ENCODE measurements at places on chromosomes 4 and X.

- no peak for DNase-seq
Measured at GRCh38 chr4:84503495-84504437, 4.7 kb upstream of the NKX6-1 start.

DNA sequence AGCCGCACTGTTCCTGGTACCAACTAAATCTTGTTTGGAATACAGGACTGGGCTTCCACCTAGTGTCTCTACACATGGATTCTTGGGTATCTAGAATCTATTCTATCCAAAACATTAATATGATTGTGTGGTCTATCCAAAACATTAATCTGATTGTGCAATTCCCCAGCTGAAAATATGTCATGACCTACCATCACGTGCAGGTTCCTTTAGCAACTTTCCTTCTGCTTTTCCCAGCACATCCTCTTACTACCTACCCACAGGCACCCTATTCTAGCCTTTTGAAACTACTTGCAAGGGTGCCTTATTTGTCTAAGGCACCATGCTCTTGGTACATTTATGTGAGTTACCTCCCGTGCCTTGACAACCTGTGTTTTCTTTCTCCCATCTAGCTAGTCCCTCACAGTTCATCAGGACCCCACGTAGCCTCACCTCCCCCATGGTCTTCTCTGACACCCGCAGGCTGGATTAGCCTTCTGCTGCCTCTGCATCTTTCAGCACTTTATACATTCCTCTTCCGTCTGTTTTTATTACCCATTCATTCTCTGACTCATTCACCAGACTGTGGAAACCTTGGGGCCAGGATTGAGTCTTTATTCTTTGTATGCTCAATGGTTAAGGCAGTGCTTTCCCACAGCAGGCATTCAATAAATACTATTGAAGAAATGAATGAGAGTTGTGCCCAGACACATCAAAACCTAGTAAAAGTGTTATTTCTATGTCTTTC lies 88.8 kb upstream of the FAM9B start:
- DNase-seq = no peak

DNA sequence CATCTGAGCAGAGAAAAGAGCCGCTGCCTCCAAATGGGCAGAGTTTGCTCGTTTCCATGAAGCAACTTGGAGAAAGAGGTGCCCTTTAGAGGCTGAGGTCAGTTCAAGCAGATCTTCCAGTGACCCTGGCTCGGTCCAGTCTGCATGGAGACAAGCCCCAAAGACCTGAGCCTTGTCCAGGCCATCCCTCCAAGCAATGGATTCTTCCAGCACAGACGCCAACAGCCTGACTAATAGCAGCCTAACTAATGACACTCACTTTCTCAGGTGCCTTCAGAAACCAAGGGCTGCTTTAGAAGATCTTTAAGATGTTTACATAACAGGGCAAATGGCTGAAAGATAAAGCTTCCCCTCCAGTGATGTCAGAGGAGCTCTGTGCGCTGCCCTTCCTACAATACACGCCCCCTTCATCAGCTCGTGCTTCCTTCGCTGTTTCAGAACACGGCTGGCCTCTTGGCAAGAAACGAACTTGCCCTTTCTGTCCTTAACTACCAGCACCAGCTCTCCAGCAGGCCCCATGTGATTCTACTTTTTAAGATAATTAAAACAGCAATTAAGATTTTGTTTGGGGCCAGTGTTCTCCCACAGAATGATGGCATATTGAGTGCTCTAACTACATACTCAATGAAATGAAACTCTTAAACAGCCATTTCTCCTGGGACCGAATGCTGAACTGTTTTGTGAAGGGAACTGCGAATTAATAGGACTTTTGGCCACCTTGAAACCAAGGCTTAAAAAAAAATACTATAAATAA lies 119.0 kb downstream of the GPR143 start:
- DNase-seq = no peak

GRCh38 chr4:146267826-146268225 lies 53.5 kb downstream of the REELD1 start:
- no peak for DNase-seq

DNA sequence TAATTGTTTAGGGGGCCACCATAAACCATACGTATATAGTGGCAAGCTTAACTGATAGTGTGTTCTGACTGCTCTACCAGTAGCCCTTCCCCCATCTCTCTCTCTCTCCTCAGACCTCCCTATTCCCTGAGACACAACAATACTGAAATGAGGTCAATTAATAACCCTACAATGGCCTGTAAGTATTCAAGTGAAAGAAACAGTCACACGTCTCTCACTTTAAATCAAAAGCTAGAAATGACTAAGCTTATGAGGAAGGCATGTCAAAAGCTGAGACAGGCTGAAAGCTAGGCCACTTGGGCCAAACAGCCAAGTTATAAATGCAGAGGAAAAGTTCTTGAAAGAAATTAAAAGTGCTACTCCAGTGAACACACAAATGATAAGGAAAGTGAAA lies 78.0 kb downstream of the PRDM5 start:
- no peak for DNase-seq

- DNase-seq = no peak
Measured at GRCh38 chrX:150463566-150463965, 100.4 kb downstream of the MAMLD1 start.

DNA sequence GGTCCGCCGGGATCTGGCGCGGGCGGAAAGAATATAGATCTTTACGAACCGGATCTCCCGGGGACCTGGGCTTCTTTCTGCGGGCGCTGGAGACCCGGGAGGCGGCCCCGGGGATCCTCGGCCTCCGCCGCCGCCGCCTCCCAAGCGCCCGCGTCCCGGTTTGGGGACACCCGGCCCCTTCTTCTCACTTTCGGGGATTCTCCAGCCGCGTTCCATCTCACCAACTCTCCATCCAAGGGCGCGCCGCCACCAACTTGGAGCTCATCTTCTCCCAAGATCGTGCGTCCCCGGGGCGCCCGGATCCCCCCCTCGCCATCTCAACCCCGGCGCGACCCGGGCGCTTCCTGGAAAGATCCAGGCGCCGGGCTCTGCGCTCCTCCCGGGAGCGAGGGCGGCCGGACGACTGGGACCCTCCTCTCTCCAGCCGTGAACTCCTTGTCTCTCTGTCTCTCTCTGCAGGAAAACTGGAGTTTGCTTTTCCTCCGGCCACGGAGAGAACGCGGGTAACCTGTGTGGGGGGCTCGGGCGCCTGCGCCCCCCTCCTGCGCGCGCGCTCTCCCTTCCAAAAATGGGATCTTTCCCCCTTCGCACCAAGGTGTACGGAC lies 482 bp upstream of the SHOX start:
- no peak for DNase-seq

DNA sequence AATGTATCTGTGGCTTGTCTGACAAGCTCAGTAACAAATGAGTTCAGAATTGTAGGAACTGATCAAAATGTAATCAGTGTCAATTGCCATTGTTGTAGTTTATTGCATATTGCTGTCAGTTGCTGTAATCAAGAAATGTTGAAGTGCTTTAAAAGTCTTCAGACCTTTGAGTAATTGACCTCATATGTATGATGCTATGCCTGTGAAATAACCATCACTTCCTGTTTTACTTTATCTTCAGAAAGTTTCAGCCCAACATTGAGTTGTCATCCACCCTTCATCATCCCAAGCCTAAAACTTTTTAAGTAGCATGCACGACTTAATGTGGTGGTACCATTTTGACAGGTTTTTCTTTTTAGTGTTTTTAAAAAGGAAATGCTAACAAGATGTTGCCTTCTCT lies 212.4 kb downstream of the ARHGAP10 start:
- DNase-seq = no peak

All from type B pancreatic cell (in vitro differentiated cells).